Urothelium cell line (cell line): ENCODE measurements at places on chromosomes 5 and 9.
A peak's percentile ranks its signal among the peaks of the same experiment; 100 is the strongest.

- DNase-seq = no peak
Measured at GRCh38 chr5:143227301-143227700, 176.2 kb downstream of the NR3C1 start.

GRCh38 chr9:74951107-74951720 lies 1.5 kb downstream of the C9orf40 start:
- no peak for DNase-seq

DNA sequence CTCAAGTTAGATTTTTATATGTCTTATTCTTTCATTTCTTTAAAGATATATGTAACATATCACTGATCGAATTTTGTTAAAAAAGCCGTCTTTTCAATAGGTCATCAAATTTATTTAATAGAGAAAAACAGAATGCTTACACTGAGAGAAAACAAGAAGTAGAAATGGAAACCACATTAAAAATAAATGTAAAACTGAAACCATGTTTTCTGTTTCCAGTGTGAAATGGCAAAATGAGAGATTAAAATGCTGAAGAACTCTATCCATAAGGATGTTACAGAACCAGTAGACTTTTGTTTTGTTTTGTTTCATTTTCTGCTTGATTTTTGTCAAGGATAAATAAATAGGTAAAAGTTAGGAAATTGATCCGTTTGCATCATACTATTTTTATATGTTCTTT lies 210.1 kb downstream of the PRDM9 start:
- DNase-seq = no peak

DNA sequence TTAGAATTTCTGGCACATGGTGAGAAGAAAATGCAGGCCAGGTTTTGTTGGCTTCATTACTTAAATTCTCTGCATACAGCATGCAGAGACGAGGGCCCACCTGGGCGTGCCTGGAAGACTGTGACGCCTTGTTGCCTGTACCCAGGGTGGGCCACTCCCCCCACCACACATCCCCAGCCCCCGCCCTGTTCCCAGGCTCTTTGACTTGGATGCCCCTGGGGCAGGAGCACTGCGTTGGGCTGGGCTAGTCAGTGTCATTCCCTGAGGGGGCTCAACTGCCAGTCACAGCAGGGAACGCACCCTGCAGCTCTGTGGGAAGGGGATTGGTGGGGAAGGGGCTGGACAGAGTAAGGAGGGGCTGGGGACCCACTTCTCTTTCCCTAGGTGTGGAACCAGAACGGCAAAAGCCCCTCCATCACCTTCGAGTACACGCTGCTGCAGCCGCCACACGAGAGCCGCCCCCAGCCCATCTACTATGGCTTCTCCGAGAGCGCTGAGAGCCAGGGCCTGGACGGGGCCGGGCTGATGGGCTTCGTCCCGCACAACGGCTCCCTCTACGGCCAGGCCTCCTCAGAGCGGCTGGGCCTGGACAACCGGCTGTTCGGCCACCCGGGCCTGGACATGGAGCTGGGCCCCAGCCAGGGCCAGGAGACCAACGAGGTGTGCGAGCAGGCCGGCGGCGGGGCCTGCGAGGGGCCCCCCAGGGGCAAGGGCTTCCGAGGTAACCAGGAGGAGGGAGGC lies 19.6 kb downstream of the ADAMTSL2 start:
- DNase-seq = no peak

DNA sequence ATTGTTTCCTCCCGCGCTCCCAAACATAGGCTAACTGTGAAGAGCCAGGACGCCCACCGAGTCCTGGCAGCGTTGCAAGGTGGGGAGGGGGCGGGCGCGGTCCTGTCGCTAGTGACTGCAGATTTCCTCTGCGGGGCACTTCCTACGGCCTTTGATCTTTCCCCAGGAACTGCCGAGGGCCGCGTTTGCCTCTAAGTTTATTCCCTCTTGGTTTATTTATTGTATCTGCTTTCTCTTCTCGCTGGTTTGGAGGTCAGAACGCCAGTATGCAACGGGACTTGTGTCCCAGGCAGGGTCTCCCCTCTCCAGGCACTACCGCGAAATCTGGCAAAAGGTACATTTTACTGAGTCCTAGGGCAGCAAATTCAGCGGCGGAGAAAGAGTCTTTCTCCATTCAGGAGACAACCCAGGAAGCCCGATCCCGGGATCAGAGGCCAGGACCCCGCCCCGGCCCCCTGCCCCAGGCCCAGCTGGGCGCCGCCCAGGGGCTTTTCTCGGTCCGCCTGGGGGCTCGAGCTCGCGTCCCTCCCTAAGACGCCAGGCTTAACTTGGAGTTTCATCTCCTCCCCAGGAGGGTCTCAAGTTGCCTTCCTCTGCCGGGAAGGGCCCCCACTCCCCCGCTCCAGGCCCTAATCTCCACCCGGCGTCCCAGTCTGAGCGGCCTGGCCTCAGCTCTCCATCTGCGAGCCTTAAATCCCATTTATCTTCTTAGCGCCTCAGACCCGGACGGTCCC lies 884 bp upstream of the EGFLAM start:
- no peak for DNase-seq

- no peak for DNase-seq
Measured at GRCh38 chr5:179734536-179735164, 2.0 kb downstream of the MAML1 start.

GRCh38 chr5:172939071-172939470 lies 20.2 kb upstream of the RPL26L1 start:
- DNase-seq = no peak

- DNase-seq = no peak
Measured at GRCh38 chr9:87278971-87279733, 218.5 kb upstream of the DAPK1 start.

DNA sequence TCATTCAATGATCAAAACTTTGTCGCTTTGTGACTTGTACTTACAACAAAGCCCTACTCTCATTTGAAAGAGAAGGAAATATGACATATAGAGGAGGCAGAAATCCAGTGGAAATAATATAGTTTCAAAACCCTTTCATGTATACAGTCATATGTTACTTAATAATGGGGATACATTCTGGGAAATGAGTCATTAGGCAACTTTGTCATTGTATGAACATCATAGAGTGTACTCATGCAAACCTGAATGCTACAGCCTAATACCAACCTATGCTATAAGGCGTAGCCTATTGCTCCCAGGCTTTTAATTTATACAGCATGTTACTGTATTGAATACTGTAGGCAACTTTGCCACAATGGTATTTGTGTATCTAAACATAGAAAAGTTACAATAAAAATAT lies 69.0 kb upstream of the SMC2 start:
- no peak for DNase-seq

DNA sequence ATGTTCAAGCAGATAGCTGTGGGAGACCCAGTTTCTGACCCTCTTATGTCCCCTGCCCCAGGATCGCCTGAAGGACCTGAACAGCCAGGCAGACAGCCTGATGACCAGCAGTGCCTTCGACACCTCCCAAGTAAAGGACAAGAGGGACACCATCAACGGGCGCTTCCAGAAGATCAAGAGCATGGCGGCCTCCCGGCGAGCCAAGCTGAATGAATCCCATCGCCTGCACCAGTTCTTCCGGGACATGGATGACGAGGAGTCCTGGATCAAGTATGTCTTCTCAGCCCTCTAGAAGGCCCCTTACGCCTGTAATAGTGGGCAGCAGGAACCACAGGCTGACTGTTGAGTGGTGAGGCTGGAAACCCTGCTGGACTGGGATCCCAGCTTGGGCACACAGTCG lies 41.1 kb downstream of the DYNC2I2 start:
- DNase-seq = no peak

DNA sequence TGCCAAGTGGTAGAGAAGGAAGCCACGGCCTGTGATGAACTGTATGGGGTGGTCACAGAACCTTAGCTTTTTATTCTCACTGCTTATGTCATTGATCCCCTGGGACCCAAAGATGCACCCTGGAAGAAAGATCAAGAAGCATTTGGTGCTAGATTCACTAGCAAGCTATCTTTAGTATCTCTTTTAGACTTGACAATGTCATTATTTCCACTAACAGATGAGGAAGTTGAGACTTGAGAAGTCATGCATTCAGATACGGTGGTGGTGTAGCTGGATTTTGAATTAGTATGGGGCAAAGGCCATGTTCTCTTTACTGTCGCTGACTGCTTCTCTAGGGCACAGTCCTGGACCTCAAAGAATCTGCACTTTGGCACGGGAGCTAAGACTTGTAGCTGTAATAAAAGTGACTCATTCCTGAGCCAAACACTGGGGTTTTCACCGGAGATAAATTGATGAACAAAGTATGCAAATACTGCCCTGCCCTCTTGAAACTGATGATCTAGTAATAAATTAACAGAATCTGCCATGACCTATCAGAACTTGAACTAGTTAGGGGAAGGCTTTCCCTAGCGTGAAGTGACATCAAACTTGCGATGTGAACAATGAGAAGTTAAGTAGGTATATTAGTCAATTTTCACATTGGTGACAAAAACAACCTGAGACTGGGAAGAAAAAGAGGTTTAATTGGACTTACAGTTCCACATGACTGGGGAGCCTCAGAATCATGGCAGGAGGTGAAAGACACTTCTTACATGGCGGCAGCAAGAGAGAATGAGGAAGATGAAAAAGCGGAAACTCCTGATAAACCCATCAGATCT lies 5.4 kb downstream of the GDA start:
- peak; percentile 22 for DNase-seq

- no peak for DNase-seq
Measured at GRCh38 chr5:108548684-108549596, 167.0 kb upstream of the FBXL17 start.

DNA sequence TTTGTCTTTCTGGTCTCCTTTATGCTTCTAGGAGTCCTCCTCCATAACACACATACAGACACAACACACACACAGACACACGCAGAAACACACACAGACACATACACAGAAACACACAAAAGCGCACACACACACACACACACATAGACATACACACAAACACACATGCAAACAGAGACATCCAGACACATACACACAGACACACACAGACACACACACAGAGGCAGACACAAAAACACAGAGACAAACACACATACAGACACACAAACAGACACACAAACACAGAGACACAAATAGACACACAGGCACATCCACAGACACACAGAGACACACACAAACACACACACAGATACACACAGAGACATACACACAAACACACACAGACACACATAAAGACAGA lies 220.2 kb downstream of the IRX2 start:
- no peak for DNase-seq

GRCh38 chr9:34591248-34591916 lies 1.9 kb upstream of the CNTFR start:
- DNase-seq = peak; percentile 93

- DNase-seq = no peak
Measured at GRCh38 chr9:133571896-133572595, 37.1 kb downstream of the FAM163B start.
